ENCODE measurements at places on chromosomes 1 and 21.

GRCh38 chr1:223319905-223320580 is 43.9 kb downstream of the SUSD4 start:
- DNase-seq: no peak

- DNase-seq: no peak
These were observed 9.7 kb upstream of the RUNX3 start for GRCh38 chr1:24939675-24940193.

- no peak for DNase-seq
These were observed 12.9 kb downstream of the ATP1B1 start for GRCh38 chr1:169119405-169119804.

GRCh38 chr1:244821134-244821533 is 14.3 kb upstream of the COX20 start:
- DNase-seq: no peak

GRCh38 chr1:43430831-43431230 is 22.9 kb downstream of the HYI start:
- DNase-seq: no peak
